Activated naive CD8-positive, alpha-beta T cell treated with anti-CD3 and anti-CD28 coated beads, Interleukin-2, amount 50 U/mL, for 24 hours (primary cell): ENCODE measurements at places on chromosomes 7 and 10.

DNA sequence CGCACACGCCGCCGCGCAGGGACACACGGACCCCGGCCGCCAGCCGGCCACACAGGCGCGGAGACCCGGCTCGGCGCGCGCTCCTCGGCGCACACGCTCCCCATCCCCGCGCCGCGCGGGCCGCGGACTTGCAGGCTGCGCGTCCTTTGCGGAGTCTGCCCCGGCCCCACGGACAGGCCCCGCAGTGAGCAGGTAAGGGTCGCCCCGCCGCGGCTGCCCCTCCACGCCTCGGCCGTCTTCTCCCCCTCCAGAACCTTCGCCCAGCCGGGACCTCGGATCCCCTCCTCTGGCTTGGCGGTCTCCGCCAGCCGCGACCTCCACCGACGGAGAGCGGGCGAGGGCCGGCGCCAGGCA is 356 bp downstream of the ADCYAP1R1 start:
- DNase-seq: no peak

GRCh38 chr10:24814568-24815313 is 91.1 kb upstream of the ARHGAP21 start:
- DNase-seq: no peak

GRCh38 chr7:1647961-1648672 is 22.0 kb upstream of the ELFN1 start:
- no peak for DNase-seq

DNA sequence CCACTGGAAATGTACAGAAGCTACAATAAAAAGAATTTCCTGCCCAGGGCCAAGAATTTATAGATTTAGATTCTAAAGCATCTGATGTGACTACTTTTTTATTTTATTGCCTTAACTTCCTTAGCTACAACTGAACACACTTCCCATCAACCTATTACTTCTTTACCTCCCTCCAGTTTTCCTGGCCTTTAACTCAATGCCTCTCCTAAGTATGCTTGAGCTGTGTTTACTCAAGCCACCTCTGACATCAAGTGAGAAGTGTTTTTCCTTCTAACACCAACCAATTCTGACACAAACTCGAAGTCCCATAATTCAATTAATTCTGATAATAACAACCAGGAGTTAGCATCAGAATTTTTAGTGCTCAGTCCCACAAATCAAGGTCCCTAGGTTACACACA is 170.0 kb downstream of the IMMP2L start:
- no peak for DNase-seq

- DNase-seq: no peak
These were observed 738.4 kb upstream of the FZD8 start for GRCh38 chr10:36380538-36380937.
